ENCODE measurements at places on chromosomes 4 and X.

- DNase-seq: no peak
Observed at GRCh38 chr4:127993151-127993550, 27.9 kb downstream of the ABHD18 start.

- DNase-seq: no peak
Observed at GRCh38 chrX:17104433-17104832, 158.0 kb downstream of the REPS2 start.

GRCh38 chr4:48334900-48335384 is 6.4 kb upstream of the SLAIN2 start:
- no peak for DNase-seq

DNA sequence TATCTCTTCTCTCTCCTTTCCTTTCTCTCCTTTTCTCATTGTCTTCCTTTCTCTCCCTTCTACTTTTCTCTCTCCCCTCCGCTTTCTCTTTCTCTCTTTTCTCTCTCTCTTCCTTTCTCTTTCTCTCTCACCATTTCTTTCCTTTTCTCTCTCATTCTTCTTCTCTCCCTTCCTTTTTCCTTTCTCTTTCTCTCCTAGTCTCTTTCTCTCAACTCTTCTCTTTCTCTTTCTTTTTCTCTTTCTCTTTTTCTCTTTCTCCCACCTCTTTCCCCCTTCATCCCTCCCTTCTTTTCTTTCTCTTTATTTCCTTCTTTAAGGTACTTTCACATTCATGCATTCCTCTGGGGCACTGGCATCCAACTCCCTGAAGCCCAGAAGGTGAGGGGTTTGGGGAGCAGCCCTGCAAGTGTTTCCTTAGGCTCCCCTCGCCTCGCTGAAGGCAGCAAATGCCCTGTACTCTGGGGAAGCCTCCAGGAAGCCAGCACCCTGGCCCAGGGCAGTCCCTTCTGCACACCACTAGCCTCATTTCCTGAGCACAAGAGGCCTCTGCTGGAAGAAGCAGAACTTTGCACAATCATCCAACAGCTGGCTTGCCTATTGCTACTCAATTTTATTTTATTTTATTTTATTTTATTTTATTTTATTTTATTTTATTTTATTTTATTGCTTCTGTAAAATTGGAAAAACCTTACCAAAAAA is 124.2 kb downstream of the NFKB1 start:
- peak; percentile 85 for DNase-seq

- DNase-seq: no peak
Observed at GRCh38 chr4:73917081-73917501, 47.9 kb downstream of the CXCL1 start.

- no peak for DNase-seq
Observed at GRCh38 chr4:127957105-127957504, 7.9 kb downstream of the MFSD8 start.

GRCh38 chr4:79759793-79760192 is 313.2 kb downstream of the ANTXR2 start:
- no peak for DNase-seq

- DNase-seq: no peak
Observed at GRCh38 chr4:1295405-1296055, 5.8 kb downstream of the MAEA start.

- DNase-seq: no peak
Observed at GRCh38 chr4:173736840-173737239, 206.8 kb upstream of the HAND2 start.

DNA sequence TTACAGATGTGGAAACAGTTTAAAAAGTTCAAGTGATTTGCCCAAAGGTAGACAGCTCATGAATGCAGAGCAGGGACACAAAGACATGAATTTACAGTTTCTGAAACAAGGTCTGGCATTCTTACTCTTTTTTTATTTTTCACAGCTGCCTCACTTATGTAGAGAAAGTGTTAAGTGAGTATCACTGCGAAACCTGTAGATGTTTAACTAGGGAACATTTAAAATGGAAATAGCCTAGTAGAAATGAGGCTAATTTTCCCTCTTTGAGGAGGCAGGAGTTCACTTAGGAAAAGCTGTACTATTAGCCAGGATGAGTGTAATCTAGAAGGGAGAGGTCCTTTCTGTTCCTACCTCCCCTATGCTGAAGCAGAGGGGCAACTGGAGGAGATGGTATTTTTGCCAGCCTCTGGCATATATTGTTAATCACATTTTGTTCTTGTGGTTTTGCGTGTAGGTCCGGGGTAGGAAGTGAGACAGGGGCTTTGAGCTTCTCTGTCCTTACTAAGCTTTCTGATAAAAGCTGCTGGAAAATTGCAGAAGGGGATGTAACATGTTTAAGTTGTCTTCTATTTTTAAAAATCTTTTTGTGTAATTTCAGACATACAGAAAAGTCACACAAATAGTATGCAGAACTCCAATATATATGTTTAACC is 492.8 kb upstream of the NR3C2 start:
- peak; percentile 56 for DNase-seq

GRCh38 chr4:159280442-159281172 is 177.7 kb downstream of the RAPGEF2 start:
- DNase-seq: no peak

Measured in Kasumi-1 (cell line).